IPS-NIHi11 (cell line): ENCODE measurements at places on chromosomes 2 and 18.

GRCh38 chr2:237208373-237209260 lies 122.9 kb downstream of the COPS8 start:
- DNase-seq = no peak

GRCh38 chr2:9973690-9974089 lies 22.2 kb downstream of the GRHL1 start:
- no peak for DNase-seq

GRCh38 chr2:18061717-18062116 lies 183.2 kb downstream of the KCNS3 start:
- no peak for DNase-seq

DNA sequence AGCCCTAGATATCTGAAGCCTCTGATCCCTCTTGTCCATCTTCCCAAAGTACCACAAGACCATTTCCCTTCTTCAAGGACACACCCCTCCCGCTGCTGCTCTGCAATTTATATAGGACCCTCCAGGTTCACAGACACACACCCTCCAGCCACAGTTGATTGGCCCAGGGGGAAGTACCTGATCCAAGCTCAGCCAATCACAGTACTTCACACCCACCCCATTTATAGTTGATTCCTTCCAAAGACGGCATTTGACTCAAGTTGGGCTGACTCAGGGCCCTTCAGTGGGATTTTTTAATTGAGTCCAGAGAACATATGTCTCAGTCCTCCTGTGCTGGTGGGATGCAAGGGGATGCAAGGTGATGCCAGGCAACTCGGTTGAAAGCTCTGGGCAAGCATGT lies 59.2 kb downstream of the GYPC start:
- DNase-seq = no peak

GRCh38 chr2:70632966-70633365 lies 79.3 kb upstream of the TGFA start:
- no peak for DNase-seq

GRCh38 chr18:25284281-25284680 lies 67.7 kb downstream of the ZNF521 start:
- no peak for DNase-seq

- DNase-seq = no peak
Measured at GRCh38 chr2:50951437-50951836, 80.5 kb downstream of the NRXN1 start.

DNA sequence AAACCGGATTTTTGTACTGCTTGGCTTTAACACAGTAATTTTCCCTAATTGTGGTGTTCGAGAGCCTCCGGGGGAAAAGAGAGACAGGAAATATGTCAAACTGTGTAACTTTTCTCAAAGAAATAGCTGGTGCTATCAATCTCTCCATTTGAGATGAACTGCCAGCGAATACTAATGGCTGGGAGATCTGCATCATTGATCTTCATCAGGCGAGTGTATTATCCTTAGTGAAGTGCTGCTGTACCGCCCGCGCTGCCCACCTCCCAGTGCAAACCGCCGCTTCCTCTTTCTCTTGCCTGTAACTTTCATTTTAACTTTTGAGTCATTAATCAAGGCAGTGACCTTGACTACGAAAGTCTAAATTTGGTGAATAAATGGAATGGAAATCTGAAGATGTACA lies 246.1 kb upstream of the ST6GAL2 start:
- no peak for DNase-seq

DNA sequence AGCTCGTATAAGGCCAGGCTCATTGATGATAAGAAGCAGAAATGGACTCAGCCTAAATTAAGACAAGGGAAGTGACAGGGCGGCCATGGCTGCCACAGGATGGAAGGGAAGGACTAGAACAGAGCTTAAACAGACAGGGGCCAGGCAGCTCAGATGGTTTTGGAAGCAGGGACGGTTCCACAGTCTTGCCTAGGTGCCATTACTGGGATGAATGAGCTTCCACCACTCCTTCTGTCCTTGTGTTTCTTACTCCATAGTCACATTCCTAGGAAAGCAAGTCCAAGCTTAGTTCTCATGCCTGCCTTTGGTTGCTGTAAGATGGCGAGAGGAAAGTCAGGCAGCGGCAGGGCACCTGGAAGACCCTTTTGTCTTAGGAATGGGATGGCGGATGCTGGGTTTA lies 11.9 kb downstream of the GNLY start:
- no peak for DNase-seq

DNA sequence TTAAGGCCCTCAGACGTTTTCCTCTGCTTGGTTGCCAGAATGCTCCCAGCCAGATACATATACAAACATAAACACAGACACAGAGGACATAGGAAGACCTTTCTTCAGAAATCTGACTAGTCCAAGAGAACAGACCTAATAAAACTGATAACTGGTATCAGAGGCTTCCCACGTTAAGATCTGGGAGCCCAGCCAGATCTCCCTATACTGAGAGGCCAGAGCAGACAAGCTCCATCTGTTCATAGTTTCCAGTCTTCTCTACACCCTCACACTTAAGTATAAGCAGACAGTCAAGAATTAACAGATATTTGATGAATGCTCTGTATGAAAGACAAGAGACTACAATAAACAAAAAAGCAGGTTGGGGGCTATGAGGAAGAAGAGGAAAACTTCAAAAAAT lies 240.5 kb upstream of the CHAC2 start:
- DNase-seq = no peak

DNA sequence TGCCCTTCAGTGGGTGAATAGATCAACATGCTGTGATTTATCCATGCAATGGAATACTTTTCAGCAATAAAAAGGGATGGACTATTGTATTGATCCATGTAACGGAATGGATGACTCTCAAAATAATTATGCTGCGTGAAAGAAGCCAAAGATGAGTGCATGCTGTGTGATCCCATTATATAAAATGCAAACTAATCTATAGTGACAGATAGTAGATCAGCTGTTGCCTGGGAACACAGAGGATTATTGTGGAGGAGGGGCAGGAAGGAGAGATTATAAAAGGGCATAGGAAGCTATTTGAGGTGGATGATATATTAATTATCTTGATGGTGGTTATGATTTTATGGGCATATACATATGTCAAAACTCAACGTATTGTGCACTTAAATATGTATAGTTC lies 55.5 kb upstream of the ADAM23 start:
- DNase-seq = no peak

DNA sequence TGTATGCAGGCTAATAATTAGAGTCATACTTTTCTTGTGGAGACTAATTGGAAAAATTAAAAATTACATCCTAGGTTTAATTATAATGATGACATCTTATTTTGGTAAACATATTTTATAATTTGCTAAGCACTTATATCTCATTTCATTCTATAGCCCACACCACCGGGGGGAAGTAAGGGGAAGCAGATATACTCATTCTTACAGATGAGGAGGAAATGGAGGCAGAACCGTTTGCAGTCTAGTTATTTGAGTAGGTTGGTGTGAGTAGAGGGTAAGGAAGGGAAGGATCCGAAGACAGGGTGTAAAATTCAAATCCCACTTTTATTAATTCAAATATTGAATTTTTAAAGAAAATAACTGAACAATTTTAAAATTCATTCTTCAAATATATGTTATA lies 3.7 kb downstream of the ITGAV start:
- DNase-seq = no peak

DNA sequence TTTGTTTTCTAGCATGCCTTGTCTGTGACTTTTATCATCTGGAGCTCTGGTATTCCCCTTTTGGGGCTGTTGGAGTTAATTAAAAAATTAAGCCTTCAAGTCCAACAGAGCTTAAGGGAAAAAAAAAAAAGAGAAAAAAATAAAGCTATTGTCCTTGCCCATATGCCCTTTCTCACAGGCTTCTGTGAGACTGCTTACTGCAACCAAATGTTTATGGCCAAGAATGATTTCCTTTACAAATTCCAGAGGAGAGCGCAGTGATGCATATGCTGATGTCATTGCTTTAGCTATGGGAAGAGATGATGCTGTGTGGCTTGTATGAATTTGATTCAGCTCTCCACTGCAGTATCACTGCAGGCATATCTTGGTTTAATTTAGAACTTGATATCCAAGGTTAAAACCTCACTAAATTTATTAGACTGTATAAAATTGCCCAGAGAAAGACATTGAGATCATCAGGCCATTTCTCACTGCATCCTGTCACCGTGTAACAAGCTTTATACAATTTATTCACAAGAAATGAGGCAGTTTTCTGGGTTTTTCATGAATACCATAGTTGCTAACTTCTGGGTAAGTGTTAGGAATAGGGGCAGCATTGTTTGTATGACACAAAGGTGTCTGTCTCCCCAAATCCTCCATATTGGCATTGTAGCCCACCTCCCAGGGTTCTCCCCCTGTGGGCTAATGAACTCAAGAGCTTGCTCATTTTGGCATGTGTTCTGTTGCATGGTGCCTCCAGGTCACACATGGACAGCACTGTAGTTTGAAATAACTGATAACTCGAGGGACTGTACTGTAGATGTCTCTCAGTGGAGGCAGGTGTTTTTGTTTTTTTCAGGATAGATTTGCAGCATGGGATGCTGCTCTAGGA lies 85.0 kb downstream of the TANC1 start:
- no peak for DNase-seq

GRCh38 chr2:53476834-53477233 lies 290.8 kb upstream of the CHAC2 start:
- DNase-seq = no peak

DNA sequence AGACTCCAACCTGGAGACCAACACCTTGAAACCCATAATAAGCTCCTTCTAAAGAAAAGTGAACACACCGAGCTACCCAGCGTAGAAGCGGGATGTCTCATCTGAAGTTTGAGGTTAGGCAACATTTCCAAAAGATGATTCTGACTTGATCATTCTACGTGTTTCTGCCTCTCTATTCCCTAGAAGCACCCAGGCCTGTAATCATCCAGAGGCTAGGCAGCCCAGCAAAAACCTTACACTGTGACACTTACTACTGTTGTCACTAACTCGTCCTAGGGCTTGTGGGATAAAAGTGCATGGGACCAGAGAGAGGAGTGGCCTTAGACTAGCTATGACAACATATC lies 1.4 kb downstream of the ZBTB14 start:
- no peak for DNase-seq

DNA sequence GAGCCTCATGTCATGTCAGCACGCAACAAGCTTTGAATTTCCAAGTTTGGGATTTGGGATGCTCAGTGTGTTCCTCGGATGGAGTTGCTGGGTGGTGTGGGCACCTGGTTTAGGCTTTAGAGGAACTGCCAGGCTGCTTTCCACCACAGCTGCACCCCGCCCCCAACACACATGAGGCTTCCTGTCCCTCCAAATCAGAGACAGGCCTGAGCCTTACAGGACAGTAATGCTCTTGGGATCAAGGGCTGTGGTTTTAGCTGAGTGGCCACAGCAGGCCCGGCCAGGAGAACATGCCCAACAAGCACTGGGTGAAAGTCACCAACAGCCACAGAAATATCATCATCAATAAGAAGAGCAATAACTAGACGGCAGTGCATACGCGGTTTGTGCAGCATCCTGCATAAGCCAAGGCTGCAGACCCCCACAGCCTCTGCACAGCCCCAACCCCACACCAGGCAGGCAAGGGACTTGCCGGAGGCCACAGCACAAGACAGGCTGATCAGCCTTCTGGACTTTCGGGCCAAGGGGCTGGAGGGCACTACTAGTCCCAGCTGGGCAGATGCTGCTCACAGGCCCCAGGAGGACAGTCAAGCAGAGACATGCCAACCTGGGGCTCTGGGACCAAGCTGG lies 29.7 kb upstream of the GPC1 start:
- no peak for DNase-seq
